ENCODE measurements at places on chromosomes 2 and 18.

DNA sequence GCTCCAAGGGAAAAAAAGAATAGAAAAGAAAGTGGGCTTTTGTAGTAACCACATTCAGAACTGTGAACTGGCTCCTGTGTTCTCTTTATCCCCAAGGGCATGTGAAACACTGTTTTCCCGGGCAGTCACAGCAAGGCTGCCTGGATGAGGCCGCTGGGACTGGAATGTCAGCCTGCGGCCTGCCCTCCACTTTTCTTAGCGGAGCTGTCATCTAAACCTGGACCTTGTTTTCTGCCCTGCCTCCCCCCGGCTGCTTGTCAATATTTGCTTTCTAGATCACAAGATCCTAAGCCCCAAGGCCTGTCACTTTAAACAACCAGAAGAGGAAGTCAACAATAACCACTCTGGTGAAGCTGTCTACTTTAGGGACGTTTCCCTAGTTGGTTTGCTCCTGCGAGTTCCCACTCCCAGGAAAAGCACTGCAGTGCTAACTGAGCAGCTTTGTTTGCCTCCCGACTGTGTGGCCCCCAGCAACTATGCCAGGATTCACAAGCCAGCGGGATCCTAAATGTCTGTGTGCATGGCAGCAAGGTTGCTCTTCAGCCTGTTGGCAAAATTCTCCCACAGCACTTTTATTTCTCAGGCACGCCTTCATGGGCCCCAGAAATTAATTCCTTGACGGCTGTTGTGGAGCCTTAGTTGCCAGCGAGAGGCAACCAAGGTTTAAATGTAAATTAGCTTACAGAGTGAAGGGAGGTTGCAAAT lies 30.6 kb downstream of the SOWAHC start:
- no peak for DNase-seq

DNA sequence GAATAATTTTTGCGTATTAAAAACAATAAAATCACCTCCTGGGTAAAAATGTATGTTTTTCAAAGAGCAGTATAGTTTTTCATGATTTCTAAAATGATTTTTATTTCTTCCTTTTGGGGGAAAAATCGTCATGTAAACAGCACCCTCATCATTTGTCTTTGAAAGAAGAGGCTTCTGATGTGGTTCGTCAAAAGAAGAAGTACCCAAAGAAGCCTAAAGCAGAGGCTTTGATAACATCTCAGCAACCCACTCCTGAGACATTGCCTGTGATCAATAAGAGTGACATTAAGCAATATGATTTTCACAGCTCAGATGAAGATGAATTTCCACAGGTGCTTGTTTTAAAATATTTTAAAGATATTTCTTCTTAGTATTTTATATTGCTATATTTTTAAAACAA lies 110.2 kb upstream of the KIF5C start:
- no peak for DNase-seq

- no peak for DNase-seq
Measured at GRCh38 chr2:96846825-96847224, 3.0 kb upstream of the ANKRD23 start.

DNA sequence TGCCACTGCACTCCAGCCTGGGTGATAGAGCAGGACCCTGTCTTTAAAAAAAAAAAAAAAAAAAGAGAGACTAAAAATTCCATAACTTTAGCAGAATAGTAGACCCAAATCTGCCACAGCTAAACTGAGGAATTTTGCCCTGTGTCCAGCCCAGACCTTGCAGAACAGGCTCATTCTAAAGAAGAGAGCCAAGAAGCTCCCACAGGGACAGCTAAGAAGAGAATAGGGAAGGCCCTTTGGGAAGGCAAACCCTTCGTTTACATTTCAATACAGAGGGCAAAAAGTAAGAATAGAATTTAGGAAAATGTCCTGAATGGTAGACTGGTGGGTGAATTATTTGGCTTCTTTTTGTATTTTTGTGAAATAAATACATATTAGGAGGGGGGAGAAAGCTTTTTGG lies 21.5 kb upstream of the BZW1 start:
- no peak for DNase-seq

DNA sequence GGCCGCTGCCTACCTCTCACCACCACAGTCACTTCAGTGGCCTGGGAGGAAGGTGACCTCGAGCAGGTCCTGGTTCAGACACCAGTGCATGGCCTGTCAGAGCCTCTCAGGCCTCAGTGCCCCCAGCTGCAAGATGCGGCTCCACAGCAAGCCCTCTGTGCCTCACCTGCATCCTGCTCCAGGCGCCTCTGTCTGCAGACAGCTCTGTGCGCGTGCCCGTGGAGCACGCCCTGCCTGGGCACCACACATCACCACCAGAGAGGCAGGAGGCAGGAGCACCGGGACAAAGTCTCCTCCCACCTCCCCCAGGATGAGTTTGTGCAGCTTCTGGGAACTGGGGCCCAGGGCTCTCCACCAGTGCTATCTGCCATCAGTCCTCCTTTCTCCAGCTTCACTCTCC lies 98.7 kb downstream of the TFCP2L1 start:
- DNase-seq = no peak

- no peak for DNase-seq
Measured at GRCh38 chr2:138036522-138036921, 72.2 kb downstream of the HNMT start.

DNA sequence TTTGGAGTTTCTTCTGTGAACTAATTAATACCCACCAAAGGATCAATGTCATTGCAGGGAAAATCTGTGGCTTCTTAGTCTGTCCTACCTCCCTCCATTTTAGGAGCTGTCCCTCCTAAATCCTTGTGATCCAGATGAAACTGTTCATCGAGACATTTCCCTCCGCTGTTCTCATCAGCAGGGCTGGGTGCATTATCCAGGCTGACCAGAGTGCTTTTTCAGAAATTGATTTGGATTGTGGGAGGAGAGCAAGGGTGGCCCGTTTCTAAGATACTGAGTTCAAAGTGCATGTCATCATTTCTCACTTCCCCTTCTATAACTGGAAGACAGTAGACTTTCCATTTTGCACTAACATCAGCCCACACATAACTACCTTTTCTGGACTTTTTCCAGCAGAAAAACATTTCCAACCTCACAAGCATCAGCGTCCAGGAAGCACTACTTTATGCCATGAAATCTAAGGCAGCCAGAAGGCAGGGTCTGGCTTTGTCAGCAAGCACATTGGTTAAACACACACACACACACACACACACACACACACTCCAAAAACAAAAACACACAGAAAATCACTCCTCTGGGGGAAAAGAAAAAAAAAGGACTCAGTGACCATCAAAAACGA lies 94.1 kb downstream of the ANKRD44 start:
- no peak for DNase-seq

GRCh38 chr2:6958616-6959235 lies 41.5 kb downstream of the RNF144A start:
- no peak for DNase-seq

- DNase-seq = no peak
Measured at GRCh38 chr2:137873536-137874244, 90.6 kb upstream of the HNMT start.

DNA sequence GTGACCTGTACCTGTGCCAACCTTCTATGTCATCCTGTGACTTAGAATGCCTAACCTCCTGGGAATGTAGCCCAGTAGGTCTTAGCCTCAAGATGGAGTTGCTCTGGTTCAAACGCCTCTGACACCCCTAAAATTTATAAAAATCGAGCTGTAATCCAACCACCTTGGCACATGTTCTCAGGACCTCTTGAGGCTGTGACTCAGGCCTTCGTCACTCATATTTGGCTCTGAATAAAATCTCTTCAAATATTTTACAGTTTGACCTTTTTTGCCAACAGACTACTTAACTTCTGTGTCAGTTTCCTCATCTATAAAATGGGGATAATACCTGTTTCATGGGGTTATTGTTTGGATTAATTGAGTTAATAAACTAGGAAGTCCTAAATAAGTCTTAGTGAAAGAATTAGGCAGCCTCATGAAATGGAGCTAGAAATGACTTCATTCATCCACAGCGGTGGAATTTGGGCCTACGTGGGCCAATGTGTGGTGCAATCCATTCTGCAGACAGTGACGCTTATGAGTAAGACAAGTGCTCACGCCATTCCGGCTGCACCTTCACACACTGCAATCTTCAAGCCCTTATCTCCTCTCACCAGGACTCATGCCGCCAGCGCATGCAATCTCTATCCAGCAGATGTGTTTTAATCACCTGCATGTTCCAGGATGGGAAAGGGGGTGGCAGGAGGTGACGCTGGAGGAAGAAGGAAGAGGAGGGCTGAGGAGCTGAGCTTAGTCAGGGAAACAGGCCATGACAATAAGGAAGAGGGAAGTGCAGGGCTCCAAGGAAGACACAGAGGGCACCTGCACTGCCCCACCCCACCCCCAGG lies 2.0 kb upstream of the UBE2F start:
- no peak for DNase-seq

GRCh38 chr2:201774546-201774945 lies 6.2 kb downstream of the ALS2 start:
- DNase-seq = no peak

Measured in stimulated activated CD8-positive, alpha-beta memory T cell treated with anti-CD3 and anti-CD28 coated beads, Interleukin-15, amount 100 ng/mL, for 24 hours (primary cell).